ENCODE measurements at places on chromosomes 12 and 14.

- DNase-seq: no peak
Observed at GRCh38 chr14:101928415-101928841, 35.9 kb upstream of the DYNC1H1 start.

GRCh38 chr12:129873111-129873832 lies 30.6 kb downstream of the TMEM132D start:
- DNase-seq: no peak

GRCh38 chr14:29821242-29821641 lies 106.4 kb downstream of the PRKD1 start:
- DNase-seq: no peak

DNA sequence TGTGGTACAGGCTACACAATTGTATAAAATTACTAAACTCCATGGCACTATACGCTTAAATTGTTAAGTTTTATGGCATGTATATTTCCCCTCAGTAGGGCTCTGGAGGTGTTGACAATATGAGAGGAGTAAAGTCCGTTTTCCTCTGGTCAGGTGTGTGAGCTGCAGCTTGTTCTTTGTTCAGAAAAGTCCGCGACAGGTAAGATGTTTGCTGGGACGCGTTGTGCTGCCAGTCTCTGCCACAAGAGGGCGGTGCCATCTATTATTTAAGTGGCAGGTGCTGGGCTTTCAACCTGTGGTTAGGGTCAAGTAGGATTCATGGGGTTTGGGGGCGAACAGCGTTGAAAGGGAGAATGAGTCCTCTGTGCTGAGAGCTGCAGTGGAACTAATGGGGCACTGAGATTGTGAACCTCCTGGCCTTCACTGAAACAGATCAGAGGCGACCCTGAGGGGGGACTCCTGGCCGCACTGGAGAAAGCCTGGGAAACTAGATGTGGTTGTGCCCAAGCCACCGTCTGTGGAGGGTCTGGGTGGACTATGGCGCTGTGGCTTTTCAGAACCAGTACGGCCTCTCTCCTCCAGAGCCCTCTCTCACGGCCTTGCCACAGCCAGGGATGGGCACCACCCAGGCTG lies 179.0 kb downstream of the SLC15A4 start:
- no peak for DNase-seq

DNA sequence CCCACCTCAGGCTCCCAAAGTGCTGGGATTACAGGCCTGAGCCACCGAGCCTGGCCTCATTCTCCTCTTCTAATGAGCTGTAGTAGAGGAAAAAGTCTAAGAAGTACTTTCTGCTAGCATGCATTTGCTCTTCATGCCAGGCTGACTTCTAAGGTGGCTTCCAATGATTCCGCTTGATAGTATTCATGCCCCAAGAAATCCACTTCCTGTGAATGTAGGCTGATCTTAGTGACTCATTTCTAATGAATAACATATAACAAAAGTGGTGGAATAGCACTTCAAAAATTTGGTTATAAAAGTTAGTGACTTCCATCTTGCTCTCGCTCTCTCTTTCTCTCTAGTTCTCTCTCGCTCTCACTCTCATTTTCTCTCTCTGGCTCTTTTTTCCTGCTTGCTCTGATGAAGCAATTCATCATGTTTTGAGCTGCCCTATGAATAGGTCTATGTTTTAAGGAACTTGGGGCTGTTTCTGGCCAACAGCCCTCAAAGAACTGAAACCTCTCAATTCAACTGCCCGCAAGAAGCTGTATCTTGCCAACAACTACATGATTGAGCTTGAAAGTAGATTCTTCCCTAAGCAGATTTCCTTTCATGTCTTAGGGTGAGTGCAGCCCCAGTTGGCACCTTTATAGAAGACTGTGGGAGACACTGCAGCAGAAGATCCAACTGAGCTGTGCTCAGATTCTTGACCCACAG lies 282.9 kb downstream of the RMST start:
- DNase-seq: no peak

- no peak for DNase-seq
Observed at GRCh38 chr14:71236487-71236886, 329.2 kb downstream of the PCNX1 start.

- no peak for DNase-seq
Observed at GRCh38 chr14:88189417-88190191, 133.5 kb downstream of the KCNK10 start.

DNA sequence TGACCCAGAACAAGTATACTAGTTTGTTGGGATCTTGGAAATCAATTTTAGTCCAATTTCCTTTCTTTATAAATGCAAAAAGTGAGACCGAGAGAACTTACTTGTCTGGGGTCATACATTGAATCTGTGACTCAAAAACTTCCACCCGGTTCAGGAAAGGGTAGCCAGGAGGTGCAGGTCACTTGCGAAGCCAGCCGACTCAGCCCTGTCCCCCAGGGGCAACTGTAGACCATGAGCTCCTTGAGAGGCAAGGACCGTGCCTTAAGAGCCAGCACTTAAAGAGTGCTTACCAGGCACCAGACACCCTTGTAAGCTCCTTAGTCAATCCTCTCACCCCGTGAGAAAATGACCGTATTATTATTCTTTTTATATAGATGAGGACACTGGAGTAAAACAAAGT lies 505 bp upstream of the BCDIN3D start:
- no peak for DNase-seq

DNA sequence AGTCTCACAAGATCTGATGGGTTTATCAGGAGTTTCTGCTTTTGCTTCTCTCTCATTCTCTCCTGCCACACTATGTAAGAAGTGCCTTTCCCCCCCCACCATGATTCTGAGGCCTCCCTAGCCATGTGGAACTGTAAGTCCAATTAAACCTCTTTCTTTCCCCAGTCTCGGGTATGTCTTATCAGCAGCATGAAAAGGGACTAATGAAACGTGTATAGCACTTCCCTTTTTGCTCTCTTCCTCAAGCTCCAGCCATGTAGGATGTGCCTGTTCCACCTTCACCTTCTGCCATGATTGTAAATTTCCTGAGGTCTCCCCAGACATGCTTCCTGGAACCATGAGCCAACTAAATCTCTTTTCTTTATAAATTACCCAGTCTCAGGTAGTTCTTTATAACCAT lies 7.0 kb upstream of the CRACR2A start:
- DNase-seq: no peak
